ENCODE measurements at places on chromosomes 1 and 21.

DNA sequence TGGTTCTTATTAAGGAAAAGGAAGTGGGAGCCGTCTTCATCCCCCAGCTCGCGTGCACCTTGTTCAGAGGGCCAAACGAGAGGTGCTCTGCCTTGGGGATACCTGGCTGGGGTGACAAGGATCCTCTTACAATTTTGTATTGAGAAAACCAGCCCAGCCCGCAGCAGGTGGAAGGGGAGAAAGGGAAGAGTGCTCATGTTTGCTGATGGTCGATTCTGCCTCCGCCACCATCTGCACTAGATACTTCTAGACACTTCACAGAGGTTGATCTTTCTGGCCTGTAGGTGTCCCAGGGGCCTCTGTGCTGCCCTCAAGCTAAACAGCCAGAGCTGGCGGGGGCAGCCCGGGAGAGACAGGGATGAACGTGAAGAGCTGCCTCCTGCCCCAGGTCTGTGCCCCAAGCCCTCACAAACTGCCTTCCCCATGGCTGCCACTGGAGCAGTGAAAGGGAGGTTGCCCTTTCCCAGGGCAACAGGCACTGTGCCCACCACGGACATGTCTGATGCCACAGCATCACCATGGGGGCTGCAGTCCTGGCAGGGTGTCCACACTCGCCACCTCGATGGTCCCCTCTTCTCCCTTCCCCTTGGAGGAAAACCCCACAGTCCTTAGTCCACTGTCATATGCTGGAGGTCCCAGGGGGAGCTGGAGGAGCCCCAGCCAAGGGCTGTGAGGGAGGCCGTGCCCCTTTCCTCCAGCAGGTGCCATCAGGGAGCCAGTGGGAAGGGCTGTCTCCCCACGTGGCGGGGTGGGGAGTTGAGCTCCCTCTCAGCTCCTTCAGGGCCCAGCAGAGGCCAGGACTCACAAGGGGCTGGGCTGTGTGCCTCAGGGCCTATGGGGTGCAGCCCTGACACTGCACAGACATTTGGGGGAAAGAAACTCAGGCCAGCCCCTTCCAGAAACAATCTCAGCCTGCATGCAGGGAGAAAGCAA, 8.1 kb downstream of the ADPRS start:
- no peak for DNase-seq

DNA sequence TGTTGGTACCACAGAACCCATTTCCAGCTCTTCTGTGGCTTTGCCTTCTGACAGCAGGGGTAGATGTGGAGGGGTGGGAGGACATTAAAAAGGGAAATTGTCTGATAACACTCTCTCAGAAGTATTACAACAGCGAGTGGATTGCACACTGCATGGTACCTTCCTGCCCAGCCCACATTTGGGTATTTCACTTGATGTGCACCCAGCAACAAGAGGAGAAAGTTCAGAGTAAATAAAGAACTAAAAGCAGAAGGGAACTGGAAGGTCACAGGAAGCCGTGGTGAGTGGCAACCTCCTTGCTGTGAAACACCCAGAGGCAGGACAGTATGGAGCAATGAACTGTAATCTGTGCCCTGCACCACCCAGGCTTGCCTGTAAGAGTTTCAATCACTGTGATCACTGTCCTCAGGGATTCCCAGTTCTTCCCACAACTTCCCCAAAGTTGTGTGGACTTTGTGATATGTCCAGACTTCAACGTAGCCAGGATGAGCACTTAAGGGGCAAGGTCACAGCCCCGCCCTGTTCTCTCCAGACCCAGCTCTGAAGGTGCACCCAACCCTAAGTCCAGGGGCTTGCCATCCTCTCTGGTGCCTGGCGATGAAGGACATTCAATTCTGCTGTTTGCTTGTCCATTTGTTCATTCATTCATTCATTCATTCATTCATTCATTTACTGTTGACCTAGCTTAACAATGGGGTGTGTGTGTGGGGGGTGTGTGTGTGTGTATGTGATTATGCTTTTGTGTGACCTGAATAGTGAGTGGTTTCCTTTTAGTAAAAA, 18.7 kb upstream of the F5 start:
- peak; percentile 45 for DNase-seq

GRCh38 chr1:183723571-183723970, 70.5 kb upstream of the APOBEC4 start:
- no peak for DNase-seq

DNA sequence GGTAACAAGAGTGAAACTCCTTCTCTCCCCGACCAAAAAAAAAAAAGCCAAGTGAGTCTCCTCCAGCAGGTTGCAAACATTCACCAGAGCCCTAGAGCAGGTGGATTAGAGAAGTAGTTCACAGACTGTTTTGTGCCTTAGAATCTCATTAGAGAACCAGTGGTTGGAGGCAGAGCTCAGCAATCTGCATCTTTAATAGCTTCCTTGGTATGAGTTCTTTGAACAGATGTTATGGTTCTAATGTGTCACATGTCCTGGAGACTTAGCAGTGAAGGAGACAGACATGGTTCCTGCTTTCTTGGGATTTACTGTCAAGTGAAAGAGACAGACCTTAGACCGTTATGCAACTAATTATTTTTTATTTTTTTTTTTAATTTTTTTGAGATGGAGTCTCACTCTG, 26.8 kb downstream of the SESN2 start:
- no peak for DNase-seq

GRCh38 chr1:168894397-168894903, 165.4 kb upstream of the DPT start:
- no peak for DNase-seq

GRCh38 chr1:85661767-85662166, 46.5 kb downstream of the ZNHIT6 start:
- DNase-seq = no peak

DNA sequence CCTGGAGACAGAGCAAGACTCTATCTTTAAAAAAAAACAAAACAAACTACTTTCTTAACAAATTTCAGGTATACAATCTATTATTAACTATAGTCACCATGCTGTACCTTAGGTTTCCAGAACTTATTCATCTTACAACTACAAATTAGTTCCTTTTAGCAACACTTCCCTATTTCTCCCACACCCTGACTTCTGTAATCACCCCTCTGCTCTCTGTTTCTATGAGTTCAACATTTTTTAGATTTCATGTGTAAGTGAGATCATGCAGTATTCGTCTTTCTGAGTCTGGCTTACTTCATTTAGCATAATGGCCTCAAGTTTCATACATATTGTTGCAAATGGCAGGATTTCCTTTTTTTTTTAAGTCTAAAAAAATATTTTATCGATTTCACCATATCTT, 77.9 kb upstream of the LPGAT1 start:
- DNase-seq = no peak

DNA sequence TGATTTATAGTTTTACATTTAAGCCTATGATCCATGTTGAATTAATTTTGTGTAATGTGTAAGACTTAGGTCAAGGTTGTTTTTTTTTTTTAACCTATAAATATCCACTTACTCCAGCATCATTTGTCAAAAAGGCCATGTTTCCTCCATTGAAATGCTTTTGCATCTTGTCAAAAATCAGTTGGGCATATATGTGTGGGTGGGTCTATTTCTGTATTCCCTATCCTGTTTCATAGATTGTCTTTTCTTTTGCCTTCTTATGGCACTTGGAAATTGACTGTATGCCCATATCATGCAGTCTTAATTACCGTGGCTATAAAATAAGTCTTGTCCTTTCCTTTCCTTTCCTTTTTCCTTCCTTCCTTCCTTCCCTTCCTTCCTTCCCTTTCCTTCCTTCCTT, 138.2 kb downstream of the PRDM2 start:
- DNase-seq = no peak

- no peak for DNase-seq
Measured at GRCh38 chr1:241457421-241457820, 62.1 kb downstream of the FH start.

DNA sequence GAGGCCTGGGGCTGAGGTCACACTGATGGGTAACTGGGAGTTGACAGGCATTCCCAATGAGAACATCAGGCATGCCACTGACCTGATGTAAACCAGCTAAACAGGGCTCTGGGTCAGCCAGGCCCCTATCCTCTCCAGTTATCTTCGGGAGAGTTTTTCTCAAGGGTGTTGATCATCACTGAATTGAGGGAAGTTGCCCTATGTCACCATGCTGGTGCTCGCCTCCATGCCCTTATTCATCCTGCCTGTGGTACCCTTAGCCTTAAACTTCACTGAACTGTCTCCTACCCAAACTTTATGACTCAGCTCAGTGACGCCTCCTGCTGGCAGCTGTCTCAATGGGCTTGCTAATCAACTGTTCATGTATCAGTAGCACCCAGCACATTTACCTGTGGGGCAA, 80.7 kb upstream of the TNR start:
- peak; percentile 33 for DNase-seq

- peak; percentile 55 for DNase-seq
Measured at GRCh38 chr1:157170677-157171515, 32.7 kb upstream of the ETV3 start.

Data from activated T-cell treated with anti-CD3 and anti-CD28 coated beads, Interleukin-2, amount 50 U/mL, for 24 hours (primary cell).